Activated T-cell treated with anti-CD3 and anti-CD28 coated beads for 4 hours (primary cell): ENCODE measurements at places on chromosomes 7 and 10.
A peak's percentile ranks its signal among the peaks of the same experiment; 100 is the strongest.

- no peak for DNase-seq
Measured at GRCh38 chr7:4745971-4746919, 29.2 kb upstream of the AP5Z1 start.

DNA sequence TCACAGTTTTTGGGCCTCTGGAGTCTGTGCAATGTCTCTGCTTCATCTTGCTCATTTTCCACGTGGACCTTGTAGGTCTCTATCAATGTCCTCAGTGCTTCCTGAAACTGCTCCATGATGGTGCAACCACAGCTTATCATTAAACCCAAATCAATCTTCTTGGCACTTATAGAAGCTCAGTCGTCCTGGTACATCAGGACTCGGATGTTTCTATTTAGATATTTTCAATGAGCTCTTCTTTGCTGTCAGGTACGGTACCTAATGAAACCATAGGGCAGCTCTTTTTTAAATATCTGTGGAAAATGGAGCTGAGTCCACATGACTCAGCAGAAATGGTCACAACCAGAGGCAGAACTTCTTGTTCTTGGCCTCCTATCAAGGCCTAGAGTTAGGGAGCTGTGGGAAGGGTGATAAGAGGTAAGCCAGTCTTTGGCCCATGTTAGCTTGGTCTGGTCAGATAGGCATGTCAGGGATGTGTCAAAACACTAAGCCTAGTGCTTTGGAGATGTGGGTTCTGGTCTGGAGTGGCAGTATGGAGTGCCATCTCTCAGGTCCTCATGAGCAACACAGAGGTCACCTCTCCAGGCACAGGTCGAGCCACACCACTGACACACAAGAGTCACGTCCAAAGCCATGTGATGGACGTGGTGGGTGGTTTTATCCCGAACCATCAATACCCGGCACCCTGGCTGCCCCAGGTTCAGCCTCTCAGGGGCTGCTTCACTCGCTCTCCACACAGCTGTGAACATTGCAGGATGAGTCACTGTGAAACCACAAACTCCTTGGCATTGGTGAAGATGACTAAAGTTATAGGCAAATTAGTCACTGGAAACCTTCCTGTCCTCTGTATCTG lies 87.0 kb downstream of the TBXAS1 start:
- DNase-seq = peak; percentile 50

DNA sequence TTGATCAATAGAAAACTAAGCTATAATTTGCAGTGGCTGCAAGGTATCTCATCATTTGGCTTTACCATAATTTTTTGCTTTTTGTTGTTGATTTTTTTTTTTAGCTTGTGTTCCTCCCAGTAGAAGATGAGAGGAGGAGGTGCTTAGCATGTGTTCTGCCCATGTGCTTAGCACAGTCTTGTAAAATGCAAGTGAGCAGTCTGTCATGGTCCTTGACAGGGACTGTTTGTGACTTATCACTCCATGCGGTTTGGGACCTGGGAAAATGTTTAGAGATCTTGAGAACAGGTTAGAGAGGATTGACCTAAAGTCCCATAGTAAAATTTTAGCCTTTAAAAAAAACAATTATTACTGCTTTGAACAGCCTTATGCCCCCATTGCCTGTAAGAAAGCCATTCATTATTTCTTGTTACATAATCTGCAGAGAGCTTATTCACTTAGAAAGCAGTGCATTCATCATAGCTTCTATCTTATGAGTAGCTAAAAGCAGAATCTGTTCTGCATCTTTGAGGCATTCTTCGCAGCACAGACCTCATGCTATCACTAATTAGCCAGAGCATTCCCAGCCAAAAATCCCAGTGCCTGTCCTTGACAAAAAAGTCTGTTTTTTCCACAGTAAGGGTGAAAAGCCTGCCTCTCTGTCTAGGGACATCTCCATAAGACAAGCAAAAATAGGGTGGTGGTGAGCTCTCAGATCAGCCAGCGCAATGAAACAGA lies 748.7 kb upstream of the GALNT17 start:
- no peak for DNase-seq

DNA sequence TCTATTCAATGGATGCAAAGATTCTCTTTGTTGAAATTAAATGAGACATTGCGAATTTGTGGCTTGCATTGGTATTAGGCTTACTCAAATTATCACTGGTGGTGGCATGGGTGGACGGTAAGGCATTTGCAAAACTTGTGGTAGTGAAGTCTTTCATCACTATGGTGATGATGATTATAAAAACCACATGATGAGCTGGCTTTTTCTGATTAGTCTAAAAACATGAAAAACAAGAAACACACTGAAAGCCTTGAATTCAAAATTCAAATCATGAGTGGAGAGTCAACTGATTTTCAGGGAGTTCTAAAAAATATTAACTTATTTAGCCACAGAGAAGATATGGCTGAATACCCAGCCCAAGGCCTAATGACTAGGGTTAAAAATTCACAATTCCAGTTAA lies 99.8 kb upstream of the HGF start:
- no peak for DNase-seq

GRCh38 chr10:80769700-80770160 lies 232.0 kb downstream of the SH2D4B start:
- DNase-seq = no peak

DNA sequence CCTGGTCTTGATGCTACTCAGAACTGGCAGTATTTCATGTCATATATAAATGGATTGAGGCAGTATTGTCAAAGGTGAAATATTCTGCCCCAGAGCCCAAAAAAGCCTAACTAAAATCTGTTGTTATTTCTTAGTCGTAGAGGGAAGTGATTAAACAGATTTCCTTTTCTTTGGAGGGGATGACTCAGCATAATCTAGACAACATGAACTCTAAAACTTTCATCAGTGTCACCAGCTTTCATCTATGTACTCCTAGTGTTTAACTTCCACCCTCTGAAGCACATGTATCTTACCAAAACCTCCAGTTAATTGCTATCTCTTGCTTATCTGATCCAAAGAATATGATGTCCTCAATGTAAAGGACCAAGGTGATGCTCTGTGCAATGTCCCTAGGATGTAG lies 97.1 kb upstream of the ARID5B start:
- DNase-seq = no peak
